ENCODE measurements at places on chromosomes 16 and 17. TPM values are rescaled to one million over a fixed set of nuclear protein-coding genes. Genes with fewer than 3 reads are reported as not detected.
A peak's percentile ranks its signal among the peaks of the same experiment; 100 is the strongest.

DNA sequence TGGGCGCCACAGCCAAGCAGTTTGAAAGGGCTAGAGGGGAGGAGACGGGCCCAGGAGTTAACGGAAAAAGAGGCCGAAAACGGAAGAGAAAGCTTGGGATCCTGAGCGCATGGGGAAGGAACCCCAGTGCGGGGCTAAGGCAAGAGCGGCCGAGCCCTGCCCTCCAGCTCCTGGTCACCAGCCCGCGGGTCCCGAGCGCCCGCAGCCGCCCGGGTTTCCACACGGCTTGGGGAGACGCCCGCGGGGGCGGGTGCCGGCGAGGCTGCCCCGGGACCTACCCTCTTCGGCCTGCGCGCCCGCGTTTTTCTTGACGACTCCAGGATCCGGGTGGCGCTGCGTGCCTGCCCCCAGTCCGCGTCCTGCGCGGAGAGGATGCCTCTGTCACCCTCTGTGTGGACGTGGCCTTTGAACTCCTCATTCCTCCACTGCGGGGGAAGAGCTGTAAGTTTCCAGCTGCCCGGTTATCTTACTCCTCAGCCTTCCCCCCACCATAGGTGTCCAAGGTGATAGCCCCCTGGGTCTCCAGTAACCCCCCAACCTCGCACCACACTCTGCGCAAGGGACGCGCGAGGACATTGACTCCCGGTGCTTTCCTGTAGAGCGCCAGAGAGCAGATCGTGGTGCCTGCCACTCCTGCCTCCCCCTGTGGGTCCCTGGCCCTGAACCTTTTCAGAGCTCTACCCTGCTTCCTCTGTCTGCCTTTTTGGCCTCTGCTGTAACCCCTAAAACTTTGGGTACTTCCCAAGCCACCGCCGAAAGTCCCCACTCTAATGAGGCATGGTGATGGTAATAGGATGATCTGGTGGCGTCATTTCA is 1.7 kb upstream of the CDH11 start:
- DNase-seq, result peak; percentile 77

DNA sequence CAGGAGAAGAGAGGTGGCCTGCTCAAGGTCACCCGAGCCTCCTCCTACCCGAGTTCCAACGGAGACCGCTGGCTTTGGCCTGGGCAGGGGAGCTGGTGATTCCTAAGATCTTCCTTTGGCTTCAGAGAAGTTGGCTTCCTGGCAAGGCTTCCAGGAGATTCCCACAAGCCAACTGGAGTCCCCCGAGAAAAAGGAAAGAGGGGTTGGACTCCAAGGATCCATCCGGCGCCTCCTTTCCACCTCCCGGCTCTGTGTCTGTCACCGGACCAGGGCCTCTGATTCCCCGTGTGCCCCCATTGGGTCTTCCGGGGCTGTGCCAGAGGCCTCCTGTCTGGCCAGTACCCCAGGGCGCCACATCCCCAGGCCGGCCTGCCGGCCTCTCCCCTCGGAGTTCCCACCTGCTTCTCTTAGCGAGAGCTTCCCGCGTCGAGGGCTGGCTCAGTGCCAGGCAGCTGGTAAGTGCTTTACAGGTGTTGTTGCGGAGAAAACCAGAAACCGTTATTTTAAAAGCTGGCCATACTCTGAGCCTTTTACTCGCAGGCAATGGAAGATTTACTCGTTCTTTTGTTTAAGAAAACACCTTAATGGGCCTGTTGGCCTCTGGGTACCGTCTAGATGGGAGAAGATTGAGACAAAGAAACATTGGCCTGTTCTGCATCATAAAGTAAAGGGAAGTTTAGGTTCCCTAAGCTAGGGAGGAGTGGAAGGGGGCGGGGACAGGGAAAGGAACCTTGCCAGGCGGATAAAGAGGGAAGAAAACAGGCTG is 258.4 kb upstream of the SDK2 start:
- DNase-seq, result no peak

DNA sequence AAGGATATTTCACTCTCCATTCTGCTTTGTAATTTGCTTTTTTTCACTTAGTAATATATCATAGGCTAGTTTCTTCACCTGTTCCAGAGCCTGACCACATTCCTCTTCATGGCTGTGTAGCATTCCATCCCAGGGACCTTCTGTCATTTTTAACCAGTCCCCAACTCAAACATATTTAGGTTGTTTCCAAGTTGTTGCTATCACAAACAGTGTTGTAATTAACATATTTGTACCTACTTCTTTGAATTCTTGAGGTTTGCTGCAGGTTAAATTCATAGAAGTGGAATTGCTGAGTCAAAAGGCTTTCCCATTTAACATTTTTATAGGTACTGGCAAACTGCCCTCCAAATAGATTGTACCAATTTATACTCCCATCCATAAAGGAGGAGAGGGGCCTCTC is 65.1 kb upstream of the MED9 start:
- DNase-seq, result no peak

The ARL4D gene
- total RNA-seq, result 9.9 TPM

The CBX8 gene
- 3.2 TPM for total RNA-seq
